ENCODE measurements at places on chromosomes 11 and 22.

DNA sequence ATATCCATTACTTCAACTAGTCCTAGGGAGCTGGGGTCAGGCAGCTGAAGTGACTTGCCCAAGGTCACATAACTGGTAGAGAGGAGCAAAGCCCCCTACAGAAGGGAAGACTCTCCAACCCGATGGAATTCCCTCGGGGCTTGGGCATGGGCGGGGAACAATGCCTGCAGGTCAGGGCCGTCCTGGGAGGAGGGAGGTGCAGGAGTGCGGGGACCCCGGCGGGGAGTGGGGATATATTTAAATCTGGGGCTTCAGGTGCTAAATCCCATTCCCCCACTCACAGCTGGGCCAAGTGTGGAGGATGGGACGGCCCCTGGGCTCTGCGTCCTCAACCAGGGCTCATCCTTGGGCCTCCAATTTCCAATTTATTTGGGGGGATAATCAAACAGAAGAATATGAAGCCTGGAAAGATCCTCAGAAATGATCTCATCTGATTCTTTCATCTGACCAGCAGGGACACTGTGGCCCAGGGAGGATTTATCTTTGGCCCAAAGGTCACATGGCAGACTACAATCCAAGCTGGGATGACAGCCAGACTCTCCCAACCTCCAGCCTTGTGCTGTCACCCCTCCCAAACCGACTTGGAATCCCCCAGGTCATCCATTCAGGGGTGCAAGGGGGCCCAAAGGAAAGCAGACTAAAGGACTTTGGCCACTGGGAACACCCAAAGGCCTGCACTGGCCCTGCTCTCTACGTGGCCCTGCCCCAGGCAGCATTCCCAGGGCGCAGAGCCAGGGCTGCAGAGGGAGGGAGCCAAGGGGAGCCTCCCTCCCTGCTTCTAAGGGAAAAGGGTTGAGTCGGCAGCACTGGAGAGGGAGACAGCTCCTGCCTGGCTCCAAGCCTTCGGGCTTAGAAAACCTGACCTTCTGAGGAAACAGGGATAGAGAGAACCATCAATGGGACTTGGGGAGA is 8.7 kb upstream of the C1QTNF6 start:
- DNase-seq: no peak

- no peak for DNase-seq
Observed at GRCh38 chr11:126992065-126992803, 8.3 kb downstream of the KIRREL3 start.

- DNase-seq: no peak
Observed at GRCh38 chr11:121487191-121487590, 34.4 kb upstream of the SORL1-AS1 start.

GRCh38 chr22:37160027-37160426 is 10.3 kb upstream of the IL2RB start:
- DNase-seq: no peak

DNA sequence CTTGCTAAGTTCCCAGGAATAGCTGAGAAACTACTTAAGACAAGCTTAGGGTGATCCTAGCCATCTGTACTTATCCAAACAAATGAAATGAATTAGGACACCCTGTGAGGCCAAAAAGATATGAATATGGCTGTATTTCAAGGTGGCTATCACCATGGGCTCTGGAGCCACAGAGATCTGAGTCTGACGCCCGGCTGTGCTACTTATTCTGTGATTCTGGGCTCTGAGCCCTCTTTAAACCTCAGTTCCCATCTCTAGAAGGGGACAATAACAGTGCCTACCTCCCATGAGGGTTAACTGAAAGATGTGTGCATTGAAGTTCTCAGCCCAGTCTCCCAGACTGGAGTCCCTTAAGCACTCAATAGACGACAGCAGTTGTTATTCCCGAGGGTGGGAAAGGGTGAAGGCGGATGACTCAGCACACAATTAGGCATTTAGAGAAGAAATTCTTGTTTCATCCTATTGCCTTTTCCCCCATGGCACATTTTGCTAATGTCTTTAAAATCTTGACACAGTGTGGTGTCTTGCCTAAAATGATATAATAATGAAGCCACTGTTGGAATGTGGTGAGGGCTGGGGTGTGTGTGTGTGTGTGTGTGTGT is 132.5 kb downstream of the ADAMTS15 start:
- DNase-seq: no peak

DNA sequence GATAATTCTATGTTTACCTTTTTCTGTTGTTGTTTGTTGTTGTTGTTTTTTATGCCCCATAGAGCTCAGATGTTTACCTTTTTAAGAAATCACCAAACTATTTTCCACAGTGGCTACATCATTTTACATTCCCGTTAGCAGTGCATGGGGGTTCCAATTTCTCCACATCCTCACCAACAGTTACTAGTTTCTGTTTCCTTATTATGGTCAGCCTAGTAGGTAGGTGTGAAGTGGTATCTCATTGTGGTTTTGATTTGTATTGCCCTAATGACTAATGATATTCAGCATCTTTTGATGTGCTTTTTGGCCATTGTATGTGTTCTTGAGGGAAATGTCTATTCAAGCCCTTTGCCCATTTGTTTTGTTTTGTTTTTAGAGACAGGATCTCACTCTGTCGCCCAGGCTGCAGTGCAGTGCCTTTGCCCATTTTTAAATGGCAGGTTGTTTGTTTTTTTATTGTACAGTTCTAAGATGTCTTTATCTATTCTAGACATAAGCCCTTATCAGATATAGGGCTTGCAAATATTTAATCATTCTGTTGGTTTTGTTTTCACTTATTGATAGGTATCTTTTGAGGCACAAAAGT is 27.5 kb downstream of the CHEK2 start:
- no peak for DNase-seq

DNA sequence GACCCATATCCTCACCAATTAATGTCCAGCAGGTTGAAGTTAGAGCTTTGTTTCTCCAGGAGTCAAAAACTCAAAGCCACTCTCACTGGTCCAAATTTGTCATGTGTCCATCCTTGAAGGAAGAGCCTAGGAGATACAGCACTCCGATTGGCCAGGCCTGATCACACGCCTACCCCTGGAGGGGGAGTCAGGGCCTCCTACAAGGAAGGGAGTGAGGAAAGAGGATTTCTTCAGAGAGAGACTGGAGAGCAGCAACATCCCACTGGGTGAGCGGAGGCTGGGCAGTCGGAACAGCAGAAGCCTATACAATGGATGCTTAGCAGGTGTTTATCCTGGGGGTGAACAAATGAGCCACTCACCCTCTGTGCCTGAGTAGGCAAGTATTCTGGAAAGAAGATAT is 113.9 kb downstream of the TRIM29 start:
- DNase-seq: no peak

- DNase-seq: no peak
Observed at GRCh38 chr11:64356498-64357411, 2.2 kb upstream of the RPS6KA4 start.

DNA sequence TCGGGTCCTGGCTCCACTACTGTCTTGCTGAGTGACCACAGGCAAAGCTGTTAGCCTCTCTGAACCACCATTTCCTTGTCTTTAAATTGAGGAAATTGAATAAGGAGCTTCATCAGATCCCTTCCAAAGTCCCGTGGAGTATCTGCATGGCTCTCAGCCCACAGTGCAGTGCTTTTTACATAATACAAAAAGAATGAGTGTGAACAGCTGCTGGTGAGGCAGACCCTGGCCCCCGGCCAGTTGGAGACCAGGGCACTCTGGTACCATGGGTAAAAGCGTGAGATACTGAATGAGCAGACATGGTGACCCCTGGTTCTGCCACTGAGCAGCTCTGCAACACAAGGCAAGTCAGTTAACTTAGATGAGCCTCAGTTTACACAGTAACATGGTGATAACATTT is 86.8 kb downstream of the GALNT18 start:
- no peak for DNase-seq

DNA sequence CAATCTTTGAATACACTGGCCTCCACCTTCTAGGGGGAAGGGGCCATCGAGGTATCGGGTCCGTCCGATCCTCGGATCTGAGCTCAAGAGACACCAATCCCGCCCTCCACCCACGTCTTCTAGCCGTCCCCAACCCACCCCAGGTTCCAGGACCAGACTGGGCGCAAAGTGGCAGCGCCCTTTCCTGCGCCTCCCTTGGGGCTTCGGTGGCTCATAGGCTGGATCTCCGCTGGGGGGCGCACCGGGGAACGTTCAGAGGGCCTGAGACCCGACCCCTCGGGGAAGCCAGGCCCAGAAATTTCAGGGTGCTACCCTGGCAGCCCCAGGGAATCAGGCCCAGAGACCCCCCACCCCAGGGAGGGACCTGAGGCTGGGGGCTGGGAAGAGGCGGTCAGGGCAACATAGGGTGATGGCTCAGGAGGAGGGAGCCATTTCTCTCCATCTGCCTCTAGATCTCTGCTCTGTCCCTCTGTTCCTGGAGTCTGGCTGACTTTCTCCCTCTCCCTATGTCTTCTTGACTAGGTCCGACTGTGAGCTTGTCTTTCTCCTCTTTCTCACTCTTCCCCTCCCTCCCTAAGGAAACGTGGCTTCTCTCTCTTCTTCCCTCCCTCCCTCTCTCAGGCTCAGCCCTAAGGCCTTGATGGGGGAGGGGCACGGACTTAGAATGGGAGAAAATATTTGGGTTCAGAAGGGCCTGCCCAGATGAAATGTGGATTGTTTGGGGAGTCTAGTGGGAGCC is 1.1 kb downstream of the CREB3L1 start:
- DNase-seq: peak; percentile 29

GRCh38 chr11:20634044-20634443 is 34.6 kb downstream of the SLC6A5 start:
- no peak for DNase-seq

GRCh38 chr11:133965031-133965601 is 8.3 kb upstream of the IGSF9B start:
- DNase-seq: no peak

- no peak for DNase-seq
Observed at GRCh38 chr11:8917157-8917825, 6.3 kb downstream of the AKIP1 start.

DNA sequence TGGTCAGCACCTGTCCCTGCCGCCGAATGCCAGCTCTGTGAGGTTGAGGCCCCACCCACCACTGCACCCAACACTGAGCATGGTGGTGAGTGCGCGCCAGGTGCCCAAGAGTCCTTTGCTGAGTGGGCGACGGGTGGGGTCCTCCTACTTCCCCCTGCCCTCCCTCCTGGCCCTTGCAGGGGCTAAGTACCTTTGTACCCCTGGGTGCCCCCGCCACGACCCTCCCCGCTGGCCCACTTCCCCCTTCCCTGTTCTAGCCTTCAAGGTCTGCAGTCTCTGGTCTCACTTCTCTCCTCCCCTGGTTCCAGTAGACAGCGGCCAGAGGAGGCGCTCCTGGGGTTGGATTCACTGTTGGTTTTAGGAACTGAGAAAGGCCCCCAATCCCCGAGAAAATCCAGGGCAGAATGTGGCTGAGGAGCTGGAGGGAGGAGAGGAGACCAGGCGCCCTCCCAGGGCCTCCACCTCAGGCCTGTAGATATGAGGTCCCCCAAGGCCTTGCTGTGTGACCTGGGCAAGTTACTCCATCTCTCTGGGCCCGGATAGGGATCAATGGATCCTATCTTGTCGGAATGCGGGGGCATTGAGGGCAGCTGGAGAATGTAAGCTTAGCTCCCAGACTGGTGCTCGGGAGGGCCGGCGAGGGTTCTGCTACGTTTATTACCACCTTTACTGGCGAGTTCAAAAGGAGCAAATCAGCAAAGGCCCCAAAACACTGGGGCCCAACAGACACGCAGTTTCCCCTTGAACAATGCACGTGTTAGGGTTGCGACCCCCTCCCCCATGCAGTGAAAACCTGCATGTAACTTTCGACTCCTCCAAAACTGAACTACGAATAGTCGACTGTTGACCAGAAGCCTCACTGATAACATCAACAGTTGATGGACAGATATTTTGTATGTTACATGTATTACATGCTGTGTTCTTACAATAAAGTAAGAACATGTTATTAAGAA is 31.9 kb upstream of the SMIM38 start:
- DNase-seq: no peak

- DNase-seq: no peak
Observed at GRCh38 chr11:45385844-45386243, 99.7 kb upstream of the SYT13 start.

DNA sequence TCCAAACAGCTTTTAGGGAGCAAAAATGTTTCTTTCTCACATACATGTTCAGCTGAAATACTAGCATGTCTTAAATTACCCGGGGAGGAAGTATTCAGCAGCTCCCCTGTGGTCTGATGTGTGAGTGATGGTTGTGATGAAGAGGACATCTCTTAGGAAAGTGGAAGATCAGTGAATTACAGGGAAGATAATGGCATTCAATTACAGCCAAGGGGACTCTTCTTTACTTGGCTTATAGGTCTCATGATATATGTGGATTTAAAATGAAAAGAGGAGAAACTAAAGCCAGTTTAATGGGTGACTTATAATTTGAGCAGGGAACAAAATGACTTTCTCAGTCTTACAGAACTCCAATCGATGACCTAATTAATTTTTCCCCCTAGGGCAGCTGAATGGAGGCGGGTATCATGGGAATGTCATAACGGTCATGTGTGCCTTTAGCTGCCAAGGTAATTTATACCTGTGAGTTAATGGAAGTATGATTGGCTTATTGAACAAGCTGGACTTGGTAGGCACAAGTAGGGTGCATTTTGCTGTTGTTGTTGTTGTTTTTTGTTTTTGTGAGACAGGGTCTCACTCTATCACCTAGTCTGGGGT is 198.8 kb downstream of the HIPK3 start:
- no peak for DNase-seq

DNA sequence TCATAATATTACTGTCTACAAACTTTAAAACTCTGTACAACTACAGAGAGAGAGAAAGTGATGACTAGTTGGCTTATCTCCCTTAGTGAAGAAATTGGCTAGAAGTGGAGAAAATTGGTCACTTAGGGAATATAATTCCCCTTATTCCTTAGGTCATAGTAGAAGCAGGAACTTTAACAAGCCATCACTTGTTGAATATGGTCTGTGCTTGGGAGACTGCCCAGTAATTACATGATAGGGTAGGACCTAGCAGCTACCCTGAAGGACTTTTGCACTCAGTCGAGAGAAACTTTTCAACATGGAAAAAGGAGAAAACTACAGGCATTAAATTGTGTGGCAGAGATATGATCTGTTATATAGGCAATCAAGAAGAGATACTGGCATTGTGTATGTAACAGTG is 576.5 kb upstream of the CCDC90B start:
- DNase-seq: no peak

DNA sequence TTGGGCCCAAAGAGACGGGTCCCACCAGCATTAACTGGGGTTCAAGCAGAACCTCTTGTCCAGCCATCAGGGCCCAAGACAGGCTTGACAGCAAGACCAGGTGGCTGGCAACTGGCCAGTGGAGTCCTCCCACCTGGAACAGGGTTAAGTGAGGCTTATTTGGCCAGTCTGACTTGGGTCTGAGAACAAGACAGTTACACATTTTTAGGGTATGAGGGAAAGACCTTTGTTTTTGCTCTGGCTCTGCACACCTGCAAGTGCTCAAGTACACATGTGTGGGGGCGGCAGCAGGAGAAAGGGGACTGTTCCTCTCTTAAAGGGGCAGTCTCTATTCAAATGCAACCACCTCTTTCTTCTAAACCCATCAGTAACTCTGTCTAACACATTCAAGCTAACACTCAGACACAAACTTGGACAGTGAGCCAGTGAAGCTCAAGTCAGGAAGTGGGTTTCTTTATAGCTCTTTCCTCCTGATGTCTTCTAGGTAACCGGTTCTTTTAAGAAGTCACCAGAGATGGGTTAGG is 116.2 kb downstream of the ETS1 start:
- peak; percentile 47 for DNase-seq

- no peak for DNase-seq
Observed at GRCh38 chr11:22742157-22742613, 75.8 kb downstream of the GAS2 start.

- DNase-seq: no peak
Observed at GRCh38 chr11:3095712-3096361, 38.6 kb upstream of the CARS1 start.

Data from activated CD8-positive, alpha-beta memory T cell treated with anti-CD3 and anti-CD28 coated beads, Interleukin-2, amount 50 U/mL, for 4 hours (primary cell).